Fibroblast of skin of right biceps (primary cell): ENCODE measurements at places on chromosomes 16 and 17.

DNA sequence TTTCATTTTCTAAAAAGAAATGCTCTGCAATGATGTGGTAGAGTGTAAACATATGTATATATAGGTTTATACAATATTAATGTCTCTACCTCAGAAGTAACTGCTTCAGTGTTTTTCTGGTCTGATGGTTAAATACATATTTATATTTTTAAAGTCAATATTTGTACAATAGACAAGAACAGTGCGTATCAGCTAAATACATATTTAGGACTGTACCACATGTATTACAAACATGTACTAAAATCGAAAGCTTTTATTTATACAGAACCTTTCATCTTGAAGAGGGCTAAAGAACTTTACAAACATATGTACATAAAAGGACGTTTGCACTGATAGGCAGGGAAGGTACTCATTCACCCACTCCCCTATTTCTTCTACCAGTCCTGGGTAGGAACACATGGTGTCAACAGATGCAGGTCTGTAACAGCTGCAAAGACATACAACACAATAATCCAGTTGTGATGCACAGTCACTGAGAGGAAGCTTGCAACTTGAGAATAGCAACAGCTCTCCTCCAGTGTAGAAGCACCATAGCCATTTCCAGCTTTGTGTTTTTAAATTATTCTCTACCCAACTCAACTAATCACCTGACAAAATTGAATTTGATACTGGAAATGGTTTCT, 206.9 kb upstream of the C17orf78 start:
- DNase-seq: no peak

DNA sequence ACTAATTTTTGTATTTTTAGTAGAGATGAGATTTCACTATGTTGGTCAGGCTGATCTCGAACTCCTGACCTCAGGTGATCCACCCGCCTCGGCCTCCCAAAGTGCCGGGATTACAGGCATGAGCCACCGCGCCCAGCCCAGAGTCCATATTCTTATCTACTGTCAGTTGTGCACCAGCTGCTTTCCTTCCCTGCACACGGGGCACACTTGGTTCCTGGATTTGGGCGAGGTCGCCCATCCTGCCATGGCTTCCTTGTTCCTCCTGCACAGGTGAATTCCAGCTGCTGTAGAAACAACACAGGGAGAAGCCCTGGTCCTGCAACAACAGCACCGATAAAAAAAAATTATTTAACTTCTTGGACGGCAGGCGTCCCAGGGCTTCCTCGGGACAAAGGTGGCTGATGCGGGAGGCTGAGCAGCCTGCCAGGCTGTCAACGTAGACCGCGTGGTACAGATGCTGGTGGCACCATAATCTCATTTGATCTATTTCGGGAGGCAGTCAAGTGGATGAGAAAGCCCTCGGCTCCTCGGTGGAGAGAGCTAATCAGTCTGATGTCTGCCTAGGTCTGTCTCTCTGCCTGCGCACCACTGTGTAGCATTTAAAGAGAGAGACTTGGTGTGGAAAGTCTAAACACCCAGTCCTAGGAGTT, 19.1 kb downstream of the RGS9 start:
- DNase-seq: no peak

- DNase-seq: no peak
Observed at GRCh38 chr17:16446338-16446983, 31.1 kb downstream of the TRPV2 start.

GRCh38 chr16:58584831-58585505, 44.7 kb downstream of the CNOT1 start:
- DNase-seq: no peak

DNA sequence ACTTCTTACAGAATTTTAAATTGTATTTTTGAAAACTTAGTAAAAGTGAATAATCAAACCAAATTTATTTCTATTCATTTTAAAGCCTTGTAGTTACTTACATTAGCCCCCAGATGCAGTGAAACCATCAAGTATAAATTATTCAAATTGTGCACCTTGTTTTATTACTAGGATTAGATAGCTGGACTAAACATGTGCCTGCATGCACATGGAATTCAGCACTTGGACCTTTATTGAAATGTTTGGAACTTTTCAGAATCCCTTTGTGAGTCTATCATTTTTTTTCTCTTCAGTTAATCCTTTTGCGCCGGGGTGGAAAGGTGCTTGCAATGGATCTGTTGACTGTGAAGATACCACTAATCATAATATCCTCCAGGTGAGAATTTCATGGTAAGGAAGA, 4.7 kb downstream of the ZPBP2 start:
- peak; percentile 41 for DNase-seq

DNA sequence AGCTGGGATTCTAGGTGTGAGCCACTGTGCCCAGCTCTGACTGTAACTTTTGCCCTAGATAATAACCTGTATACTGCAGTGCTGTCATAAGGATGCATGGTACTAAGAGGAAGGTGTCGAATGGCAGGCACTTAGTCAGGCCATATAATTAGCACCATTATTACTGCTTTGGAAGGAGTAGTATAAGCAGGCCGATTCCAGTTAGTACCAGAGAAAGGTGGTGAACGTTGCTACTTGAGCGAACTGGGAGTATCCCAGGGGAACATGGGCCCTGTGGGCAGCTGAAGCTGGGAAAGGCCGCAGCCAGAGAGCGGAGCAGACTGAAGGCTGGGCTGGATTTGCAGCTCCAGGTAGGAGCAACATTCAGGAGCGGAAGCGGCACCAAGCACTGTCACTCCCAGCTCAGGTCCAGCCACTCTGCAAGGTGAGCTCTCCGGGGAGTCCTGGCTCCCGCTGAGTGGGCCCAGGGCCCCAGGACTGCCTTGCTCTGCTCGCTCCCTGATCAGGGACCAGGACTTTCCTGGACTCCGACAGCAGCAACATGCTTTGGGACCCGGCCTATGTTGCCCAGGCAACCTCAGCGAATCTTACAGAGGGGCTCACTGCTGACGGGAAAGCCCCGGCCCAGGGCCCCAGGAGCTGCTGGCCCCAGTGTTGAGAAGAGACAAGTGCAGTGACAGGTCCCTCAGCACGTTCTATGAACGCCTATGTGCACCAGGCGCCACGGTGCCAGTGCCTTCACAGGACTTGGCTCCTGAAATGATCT, 28.6 kb downstream of the C16orf74 start:
- no peak for DNase-seq

DNA sequence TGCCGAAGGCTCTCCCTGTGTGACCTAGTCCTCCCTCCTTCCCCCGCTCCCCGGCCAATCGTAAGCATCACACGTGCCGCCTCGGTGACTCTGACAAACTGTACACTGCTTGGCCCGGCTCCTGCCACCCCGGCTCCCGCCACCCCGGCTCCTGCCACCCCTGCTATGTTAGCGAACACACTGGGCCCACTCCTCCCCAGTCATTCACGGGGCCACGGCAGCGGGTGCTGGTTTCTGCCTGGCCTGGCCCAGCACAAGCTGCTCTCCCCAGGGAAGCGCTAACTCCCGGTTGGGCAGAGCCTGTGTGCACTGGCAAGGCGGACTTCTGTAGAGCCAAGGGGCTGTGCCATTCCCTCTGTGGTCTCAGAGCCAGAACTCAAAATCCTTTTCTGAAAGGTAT, 22.0 kb downstream of the NDUFAF8 start:
- no peak for DNase-seq

DNA sequence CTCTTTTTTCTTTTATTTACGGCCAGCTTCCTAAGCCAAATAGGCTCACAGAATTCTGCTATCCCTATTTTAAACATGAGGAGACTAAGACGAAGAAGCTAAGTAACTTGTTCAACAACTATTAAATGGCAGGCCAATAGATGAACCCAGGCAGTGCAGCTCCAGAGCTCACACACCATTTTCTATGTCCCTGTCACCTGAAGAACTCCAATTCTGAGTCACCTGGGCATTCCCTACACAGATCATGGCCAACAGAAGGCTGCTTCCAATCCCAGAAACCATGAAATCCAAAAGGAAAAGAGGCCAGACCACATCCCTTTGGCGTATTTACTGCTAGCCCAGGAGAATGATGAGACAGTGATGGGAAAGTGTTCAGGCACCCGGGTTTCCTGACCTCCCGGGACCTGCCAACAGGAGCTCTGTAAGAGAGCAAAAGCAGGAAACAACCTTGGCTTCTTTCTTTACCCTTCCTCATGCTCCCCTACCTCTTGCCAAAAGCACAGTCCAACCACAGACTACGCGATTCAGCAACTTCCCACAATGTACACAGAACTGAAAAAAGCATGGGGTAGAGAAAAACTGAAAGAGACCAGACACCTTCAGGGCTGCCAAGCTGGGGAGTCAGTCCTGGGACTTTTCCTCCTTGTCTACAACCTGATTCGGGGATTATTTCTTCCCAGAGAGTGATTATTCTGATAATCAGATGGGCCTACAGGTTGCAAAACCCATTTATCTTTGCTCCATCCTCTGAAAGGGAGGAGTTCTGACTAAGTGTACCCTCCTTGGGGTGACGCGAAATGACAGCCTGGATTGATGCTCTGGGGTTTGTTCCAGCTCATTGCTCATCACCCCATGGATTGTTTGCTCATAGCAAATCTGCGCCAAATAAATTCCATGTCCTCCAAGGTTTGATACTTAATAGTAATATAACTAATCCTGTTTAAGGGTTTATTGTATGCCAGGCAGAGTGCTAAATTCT, 47.8 kb upstream of the HAS3 start:
- peak; percentile 90 for DNase-seq

GRCh38 chr17:57106836-57107497, 21.9 kb downstream of the AKAP1 start:
- DNase-seq: no peak

DNA sequence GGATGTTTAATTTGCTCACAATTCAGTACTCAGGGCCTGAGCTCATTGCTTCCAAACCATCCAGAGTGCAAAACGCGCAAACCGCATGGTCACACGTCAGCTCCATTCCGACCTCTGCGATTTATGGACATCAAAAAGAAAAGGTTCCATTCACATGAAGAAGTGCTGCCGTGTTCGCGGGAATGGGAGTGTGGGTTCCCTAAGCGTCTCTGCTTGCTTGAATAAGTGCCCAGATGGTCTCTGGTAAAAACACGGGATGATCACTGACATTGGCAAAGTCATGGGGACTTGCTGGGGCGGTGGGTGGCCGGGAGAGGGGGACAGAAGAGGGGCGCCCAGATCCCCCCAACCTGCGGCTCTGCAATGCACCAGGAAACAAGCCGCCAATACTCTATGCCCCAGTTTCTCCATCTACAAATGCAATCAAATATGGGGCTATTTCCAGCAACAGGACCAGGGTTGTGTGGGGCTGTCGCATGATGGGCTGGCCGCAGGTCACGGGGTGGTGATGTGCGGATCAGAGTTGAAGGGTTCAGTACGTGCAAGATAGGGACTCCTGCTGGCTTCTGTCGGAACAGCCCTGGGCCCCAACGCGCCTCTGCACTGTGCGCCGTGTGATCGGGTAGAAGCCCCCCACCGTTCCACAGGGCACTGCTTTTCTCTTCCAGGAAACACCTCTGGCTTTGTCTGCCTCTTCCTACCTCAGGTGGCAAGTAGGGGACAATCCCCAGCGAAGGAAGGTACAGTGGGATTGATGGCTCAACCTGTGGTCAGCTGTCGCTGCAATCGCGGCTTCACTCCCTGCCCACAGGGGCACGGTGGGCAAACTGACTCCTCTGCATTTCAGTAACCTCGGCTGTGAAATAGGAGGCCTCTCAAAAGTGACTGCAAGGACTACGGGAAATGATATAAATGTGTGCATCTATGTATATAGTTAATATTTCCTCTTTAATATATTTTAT, 11.2 kb downstream of the FOXF1 start:
- no peak for DNase-seq

DNA sequence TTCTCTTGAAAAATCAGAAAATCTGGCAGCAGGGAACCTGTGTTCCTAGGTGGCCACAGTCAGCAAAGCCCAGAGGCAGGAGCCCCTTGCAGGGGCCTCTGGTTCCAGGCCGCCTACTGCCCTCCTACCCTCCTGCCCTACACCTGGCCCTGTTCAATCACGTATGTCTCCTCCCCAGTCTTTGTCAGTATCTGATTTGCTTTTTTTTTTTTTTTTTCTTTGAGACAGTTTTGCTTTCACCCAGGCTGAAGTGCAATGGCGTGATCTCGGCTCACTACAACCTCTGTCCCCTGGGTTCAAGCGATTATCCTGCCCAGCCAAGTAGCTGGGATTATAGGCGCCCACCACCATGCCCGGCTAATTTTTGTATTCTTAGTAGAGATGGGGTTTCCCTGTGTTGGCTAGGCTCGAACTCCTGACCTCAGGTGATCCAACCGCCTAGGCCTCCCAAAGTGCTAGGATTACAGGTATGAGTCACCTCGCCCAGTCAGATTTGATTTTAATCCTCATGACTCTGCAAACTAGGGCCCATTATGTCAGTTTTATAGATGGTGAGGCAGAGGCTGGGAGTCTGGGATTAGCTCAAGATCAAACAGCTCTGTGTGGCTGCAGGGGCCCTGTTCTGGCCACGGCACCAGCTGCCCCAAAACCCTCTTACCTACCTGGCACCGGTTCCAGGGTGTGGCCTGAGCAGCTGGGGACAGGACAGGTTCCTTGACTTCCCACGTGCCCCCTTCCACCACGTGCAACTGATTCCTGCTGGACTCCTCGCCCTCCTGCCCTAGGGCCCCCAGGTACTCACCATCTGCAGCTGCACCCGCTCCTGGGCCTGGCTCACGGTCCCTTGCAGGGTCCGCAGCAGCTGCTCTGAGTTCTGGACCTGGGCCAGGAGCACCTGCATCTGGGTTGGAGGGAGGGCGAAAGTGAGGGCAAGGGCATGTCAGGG, 14.7 kb downstream of the RABEP2 start:
- DNase-seq: peak; percentile 3

DNA sequence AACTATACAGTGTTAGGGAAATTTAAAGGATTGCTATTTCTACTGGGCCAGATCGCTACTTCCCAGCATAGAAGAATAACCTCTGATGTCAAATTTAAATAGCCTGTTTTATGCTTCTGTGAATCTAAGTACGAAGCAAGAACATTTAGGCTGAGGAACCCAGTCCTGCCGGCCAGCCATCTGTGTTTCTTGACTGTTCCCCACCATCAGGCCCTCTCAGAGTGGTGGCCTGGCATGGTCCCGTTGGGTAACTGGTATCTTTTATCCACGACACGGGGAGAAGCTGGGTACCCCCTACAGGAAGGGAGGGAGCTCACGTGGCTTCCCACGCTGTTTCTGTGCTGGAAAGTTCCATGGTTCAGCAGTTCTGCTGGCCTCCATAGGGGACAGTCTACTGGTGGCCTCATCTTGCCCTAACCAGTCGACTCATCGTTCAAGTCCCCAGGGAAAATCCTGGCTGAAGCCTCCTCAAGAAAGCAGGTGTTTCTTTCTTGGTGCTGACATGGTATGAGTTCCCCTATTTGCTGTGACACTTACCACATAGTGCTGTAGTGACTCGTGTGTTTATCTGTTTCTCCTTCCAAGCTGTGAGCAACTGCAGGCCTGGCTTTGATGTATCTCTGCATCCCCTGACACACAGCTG, 201.7 kb upstream of the NLRP1 start:
- DNase-seq: peak; percentile 88

- no peak for DNase-seq
Observed at GRCh38 chr17:32227910-32228309, 37.7 kb upstream of the RHBDL3 start.

- no peak for DNase-seq
Observed at GRCh38 chr16:70432356-70432722, 6.6 kb downstream of the ST3GAL2 start.

DNA sequence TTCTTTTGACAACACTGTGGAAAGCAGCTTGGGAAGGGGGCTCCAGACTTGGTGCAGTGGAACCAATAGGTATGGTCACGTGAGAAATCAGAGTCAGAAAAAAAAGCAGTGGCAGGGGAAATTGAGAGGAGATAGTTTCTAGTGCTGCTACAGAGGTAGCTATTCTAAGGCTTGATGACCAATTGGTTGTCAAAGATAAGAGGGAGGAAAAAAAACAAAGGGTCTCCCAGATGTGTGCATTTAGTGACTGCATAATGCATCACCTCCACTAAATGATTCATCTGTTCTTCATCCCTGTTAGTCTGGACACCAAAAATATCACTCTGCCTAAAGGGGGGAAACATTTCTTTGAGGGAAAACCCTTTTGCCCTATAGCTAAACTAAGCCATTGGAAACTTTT, 56.5 kb downstream of the PIGL start:
- peak; percentile 66 for DNase-seq
